ENCODE measurements at places on chromosomes 6 and 20.

DNA sequence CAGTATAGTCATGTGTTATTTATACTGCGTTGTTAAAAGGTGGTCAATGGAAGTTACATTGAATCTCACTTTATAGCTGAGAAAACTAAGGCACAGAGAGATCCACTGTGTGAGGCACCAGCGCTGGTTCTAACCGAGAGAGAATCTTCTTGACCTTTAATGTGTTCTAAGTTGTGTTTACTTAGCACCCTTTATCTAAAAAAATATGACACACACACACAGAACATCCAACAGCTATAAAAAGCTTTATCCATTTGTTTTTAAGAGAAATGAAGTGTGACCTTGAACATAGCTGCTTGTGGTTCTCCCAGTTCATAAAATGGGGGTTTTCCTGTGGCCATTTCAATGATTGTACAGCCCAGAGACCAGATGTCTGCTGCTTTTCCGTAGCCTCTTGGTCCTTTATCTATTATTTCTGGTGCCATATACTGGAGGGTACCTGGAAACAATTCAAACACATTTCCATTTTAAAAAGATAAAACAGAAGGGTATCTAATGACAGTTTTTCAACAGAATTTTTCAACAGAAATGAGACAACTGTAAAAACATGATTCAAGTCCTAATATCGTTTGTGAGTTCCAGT, 54.8 kb upstream of the MAP7 start:
- no peak for DNase-seq

DNA sequence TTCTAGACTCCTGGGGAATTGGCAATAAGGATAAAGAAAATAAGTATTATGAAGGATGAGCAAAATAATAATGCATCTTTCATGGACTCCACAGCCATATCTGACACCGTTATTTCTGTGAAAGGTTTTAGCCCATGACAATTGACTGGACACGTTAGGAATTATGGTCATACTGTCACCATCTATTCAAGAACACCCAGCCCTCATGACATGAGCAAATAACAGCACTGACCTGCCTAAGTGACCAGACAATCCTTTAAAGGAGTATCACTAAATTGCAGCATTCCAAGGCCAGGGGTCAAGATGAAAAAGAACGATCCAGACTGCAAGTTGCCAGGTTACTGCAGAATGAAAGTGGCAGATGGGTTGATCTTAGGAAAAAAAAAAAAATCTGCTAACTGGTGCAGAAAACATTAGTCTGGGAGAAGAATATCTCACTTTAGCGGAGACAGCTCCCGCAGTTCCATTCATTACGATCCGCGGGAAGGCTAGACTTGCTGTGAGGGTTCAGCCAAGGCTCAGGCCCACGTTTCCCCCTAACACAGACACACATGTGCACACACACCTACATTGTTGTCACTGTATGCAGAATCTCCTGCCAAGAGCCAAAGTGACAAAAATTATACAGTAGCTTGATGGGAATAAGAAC, 237.7 kb upstream of the AGPAT4 start:
- DNase-seq, result no peak

DNA sequence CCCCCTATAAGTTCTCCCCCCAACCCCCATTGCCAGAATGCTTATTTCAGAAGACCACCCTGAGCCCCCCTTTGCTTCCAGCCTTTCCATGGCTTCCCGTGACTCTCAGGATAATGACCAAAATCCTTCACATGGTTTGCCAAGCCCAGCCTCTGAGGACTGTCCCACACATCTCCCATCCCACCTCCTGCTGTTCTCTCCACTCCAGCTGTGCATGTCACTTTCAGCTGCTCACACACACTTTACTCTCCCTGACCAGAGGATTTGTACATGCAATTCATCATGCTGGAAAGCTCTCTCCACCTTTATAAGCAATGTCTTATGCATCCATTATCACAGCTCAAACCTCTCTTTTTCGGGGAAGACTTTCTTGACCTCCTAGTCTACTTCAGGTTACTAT, 164.2 kb downstream of the PRL start:
- DNase-seq, result no peak

- peak; percentile 83 for DNase-seq
These were observed 50.7 kb downstream of the PPP1R3G start for GRCh38 chr6:5135788-5136376.

- DNase-seq, result no peak
These were observed 163.9 kb upstream of the ZNF217 start for GRCh38 chr20:53757472-53757913.

- no peak for DNase-seq
These were observed 592 bp downstream of the LTB start for GRCh38 chr6:31581434-31582229.

GRCh38 chr20:62622877-62623487, 19.3 kb upstream of the SLCO4A1 start:
- DNase-seq, result no peak

DNA sequence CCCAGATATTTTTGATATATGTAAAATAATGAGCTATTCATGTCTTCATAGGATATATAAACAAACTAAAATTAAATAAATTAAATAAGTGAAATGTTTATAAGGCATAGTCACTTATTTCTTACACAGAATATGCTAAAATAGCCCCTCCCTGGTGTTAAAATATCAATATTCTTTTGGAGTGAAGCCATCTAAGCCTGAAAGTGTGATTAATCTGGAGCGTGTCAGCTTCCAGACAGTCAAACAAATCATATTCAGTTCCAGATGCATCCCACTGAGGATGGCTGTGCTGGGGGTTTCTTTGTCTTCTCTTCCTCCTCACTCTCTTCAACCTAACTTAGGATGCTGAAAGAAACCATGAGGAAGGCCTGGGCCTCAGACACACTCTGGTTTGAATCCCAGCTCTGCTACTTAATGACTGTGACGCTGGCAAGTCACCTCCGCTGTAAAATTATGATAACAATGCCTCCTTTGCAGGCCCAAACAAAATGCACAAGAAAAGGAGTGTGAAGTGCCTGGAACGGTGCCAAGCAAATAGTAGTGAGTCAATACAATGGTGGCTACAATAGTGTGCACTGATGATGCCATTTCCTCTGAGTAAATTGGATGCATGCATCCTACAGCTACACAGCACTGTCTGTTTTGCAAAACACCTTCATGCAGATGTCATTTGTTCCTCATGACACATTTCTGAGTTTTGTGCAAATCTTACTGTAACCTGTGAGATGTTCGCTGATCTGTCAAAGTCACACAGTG, 161.4 kb downstream of the FOXC1 start:
- DNase-seq, result peak; percentile 13

DNA sequence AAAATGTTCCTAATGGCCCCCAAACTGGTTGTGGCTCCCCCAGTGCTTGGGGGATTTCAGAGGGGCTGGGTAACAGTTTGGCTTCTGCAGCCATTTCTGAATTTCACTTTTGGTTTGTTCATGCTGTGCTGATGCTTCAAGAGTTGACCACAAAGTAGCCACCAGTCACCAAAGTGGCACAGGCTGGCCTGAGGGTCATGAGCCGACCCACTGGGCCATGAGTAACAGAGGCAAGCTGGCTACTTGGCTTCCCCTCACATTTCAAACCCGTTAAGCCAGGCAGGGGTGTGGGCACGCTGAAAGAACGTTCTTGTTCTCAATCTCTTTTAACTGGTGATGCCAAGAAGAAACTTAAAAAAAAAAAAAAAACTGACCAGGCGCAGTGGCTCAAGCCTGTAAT, 15.1 kb upstream of the NXT1 start:
- DNase-seq, result no peak
